ENCODE measurements at places on chromosomes 16 and 17. TPM values are rescaled to one million over a fixed set of nuclear protein-coding genes. Genes with fewer than 3 reads are reported as not detected.

DNA sequence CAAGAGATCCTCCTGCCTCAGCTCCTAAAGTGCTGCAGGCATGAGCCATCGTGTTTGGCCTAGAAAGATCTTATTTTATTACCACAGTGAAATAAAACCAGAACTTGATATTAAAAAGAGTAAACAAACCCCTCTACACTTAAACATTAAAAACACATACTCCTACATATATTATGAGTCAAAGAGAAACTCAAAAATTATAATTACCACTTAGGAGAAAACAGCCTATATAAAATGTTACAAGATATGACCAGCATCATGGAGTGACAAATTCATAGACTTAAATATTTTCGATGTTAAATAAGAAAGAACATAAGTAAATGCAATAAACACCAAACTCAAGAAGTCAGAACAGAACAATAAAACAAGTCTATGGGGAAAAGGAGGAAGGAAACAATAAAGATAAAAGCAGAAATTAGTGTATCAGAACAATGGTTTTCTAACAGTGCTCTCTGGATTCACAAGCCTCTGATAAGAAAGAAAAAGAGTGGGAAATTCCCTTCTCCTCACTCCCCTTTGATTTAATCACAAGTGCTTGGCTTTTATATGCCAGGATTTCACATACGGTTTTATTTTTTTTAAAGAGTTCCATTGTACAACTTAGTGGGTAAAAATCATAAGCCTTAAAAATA, 23.0 kb downstream of the SKAP1 start:
- no peak for DNase-seq

- DNase-seq, result no peak
These were observed 80.3 kb upstream of the LHX1 start for GRCh38 chr17:36856903-36857381.

GRCh38 chr17:39225959-39226683, 376 bp upstream of the STAC2 start:
- peak; percentile 81 for DNase-seq

DNA sequence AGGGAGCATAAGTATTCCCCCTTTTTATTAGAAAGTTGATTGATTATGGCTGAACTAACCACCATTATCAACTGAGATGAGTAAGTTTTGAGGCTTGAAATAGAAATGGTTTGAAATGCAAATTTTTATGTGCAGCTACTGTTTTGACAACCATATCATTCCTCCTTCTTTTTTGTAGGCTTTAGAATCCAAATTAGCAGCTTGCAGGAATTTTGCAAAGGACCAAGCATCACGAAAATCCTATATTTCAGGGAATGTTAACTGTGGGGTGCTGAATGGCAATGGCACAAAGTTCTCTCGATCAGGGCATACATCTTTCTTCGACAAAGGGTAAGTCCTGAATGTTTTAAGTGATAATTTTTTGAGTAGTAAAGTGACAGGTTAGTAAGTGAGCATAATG, 24.1 kb downstream of the NDEL1 start:
- DNase-seq, result no peak

The CYBC1 gene
- total RNA-seq, result 66.7 TPM

The GEMIN4 gene
- total RNA-seq, result 55.9 TPM

The SLC5A2 gene
- total RNA-seq, result 1.1 TPM
